ENCODE measurements at places on chromosomes 6 and 20. TPM values are rescaled to one million over a fixed set of nuclear protein-coding genes. Genes with fewer than 3 reads are reported as not detected.

GRCh38 chr6:162219266-162219665 lies 508.3 kb downstream of the PRKN start:
- DNase-seq = no peak

- DNase-seq = peak; percentile 6
Measured at GRCh38 chr6:148203281-148203925, 139.2 kb upstream of the SASH1 start.

DNA sequence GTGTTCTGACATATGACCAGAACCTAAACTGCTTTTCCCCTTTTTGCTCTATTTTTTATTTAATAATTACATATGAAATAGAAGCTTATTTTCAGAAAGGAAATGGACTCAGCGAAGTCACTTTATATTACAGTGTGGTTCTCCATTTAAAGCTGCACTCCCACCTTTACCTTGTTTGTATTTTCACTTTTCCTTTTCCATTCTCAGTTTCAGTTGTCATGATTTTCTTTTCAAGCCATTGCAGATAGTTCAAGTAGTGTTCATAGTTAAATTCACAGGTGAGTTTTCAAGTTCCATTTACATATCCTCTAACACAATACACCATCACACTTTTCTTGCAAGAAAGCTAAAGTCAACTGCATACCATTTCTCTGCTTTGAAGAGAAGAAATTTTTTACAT lies 400.2 kb downstream of the HACE1 start:
- no peak for DNase-seq

- peak; percentile 64 for DNase-seq
Measured at GRCh38 chr6:43758617-43759050, 11.4 kb upstream of the VEGFA start.

Gene SEL1L2
- not detected for total RNA-seq

Gene RSPH4A
- 0.11 TPM for total RNA-seq

Gene ARHGAP40
- not detected for total RNA-seq

Gene HMGCLL1
- total RNA-seq = not detected

Gene UBD
- not detected for total RNA-seq
